ENCODE measurements at places on chromosomes 1 and 21.

- DNase-seq = no peak
These were observed 9.1 kb downstream of the OLIG1 start for GRCh38 chr21:33078907-33079582.

GRCh38 chr1:246768403-246769020, 44.3 kb downstream of the SCCPDH start:
- DNase-seq = no peak

GRCh38 chr1:29695036-29695435, 458.7 kb downstream of the PTPRU start:
- DNase-seq = no peak

DNA sequence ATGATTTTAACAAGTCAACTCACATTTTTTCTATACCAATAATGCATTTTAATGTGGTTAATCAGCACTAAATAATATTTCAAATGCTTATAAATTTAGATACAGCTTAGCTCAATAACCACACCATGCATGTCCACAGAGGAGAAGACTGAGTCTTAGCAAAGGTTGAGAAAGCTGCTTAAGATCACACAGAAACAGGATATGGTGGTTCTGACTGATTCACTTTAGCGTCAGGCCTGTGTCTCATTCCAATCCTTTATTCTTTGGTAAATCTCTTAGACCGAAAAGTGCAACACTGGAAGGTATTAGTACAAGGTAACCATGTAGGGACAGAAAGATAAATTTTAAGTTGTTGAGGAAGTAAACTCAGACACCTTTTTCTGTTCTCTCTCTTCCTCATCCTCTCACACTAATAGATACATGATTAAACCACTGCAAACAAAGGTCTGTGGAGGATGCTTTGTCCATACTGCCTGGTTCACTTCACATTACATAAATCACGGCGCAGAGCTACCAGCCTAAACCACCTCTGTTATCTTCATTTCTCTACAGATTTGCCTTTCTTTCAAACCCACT, 139.0 kb downstream of the DPYD start:
- DNase-seq = no peak

GRCh38 chr1:115306146-115306545, 31.9 kb downstream of the NGF start:
- no peak for DNase-seq

GRCh38 chr21:28234326-28234725, 758.4 kb downstream of the LTN1 start:
- no peak for DNase-seq
